Activated naive CD4-positive, alpha-beta T cell treated with anti-CD3 and anti-CD28 coated beads, Interleukin-2, amount 50 U/mL, for 72 hours (primary cell): ENCODE measurements at places on chromosomes 4 and X. TPM values are rescaled to one million over a fixed set of nuclear protein-coding genes. Genes with fewer than 3 reads are reported as not detected.

- DNase-seq, result no peak
Measured at GRCh38 chr4:154390324-154390723, 101.3 kb downstream of the DCHS2 start.

DNA sequence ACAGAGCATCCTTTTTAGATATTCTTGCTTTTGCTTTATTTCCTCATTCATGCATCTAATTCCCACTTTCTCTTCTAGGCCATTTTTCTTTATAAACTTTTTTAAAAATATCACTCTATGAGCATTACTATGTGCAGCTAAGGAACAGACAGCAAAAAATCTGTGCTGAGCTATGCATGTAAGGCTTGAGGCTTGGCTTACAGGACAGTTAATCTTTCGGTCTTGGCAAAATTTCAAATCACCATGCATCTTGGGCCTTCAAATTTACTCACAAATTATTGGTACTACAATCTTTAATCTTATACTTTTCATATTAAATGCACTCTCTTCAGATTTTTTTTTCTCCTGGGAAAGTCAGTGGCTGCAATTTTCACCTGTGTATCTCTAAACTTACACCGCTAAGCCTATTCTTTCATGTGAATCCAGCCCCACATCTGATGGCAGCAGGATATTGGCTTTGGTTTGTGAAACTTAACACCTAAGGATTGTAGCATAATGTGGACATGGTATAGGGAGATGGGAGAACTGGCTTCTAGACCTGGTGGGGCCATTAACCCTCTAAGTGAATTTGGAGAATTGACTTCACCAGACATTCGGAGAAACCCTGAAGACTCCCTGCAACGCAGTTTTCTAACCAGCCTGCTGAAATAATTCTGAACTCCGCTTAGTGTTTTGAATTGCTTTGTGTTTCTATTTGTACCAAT, 278.3 kb downstream of the SPRY1 start:
- no peak for DNase-seq

DNA sequence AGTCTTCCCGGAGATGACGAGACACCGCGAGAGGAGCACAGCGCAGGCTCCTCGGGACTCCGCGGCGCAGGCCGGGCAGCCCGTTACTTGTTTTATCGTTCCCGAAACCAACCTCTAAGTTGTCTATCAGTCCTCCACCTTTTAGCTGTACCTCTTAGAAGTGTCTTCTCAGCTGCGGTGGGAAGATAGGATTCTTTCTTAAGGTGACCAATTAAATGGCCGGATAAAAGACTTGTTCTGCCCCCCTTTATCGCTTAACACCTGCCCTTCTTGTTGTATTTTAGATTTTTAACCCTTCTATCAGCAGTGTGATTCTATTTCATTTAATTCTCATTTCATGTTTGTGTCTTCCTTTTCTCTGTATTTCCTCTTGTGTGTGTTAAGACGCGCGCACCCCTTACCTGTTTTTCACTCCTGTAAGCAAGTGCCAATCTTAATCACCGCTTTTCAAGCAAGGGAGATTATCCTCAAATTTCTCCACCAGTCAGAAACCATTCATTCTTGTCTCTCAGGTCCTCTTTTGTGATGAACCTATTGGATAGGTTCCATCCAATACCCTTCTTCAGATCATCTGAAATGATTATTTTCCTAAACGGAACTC, at the start of gene SLC9B2:
Gene SLC9B2, minus strand, starts transcription at position 15 of the 601 bp plus-strand sequence. CDS start 9,211 bp downstream, outside the sequence.
- peak; percentile 17 for DNase-seq

DNA sequence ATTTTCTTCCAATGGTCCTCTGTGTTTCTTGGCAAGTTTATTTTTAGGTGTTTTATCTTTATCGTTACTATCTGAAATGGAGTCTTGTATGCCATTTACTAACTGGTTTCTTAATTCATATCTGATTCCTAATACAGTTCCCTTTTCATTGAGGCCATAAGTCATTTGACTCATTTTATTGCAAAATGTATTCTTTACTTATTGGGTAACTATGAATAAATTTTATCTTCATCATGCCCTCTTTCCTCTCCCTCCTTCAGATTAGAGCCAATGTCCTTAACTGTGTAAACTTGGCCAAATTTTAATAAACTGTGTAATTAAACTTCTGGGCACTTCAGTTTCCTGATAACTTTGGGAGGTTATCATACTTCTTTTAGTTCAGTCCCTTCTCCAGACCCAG, 19.3 kb upstream of the MSMO1 start:
- DNase-seq, result no peak

GRCh38 chrX:55014897-55015299, 14.7 kb downstream of the APEX2 start:
- DNase-seq, result no peak

GRCh38 chr4:1334579-1334895, 12.5 kb upstream of the UVSSA start:
- DNase-seq, result no peak

DNA sequence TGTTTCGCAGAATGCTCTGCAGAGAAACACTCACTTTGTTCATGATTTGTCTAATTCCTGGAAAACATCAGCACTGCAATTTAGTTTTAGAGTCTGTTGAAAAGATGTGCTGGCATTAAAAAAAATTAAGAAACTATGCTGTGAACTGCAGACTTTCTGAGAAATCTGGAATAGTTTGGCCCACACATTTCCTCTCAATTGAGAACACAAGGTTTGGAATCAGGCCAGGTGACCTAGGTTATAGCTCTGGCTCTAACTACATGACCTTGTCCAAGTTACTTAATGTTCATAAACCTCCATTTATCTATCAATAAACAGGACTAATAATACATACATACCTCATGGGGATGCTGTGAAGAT, 61.4 kb upstream of the ENPEP start:
- no peak for DNase-seq

DNA sequence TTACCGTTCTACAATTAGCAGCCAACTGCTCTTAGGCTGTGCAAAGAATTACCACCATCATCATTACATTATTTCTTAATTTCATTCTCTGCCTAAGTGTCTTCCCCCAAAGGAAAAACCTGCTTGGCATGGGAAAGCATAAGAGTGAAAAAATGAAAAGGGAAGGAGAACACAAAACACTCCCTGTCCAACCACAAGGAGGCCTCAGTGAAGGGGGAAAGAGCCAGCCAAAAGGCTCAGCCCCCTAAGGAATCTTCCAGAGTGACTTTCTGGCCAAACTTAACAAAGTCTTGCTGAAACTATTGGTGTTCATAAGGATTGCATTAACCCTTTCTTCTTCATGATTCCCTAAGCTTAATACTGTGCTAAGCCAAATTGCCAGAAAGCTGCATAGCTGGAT, 287.4 kb downstream of the SMARCA1 start:
- DNase-seq, result no peak

DNA sequence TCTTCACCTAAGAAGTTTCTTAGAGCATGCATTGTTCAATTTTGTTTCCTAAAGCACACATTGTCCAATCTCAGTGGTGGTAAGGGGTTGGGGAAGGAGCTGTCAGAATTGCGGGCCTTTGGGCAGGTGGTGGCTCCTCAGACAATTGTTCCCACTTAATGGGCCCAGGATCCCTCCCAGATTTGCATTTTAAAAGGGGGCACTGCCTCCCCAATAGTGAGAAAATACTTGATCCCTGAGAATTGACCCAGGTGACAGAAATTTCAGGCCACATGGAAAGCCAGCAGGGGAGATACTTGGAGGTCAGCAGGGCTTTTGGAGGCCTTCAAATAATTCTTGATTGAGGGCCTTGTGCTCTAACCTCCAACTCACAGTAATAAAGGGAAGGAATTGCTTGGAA, 217.1 kb downstream of the ZNF674 start:
- no peak for DNase-seq

DNA sequence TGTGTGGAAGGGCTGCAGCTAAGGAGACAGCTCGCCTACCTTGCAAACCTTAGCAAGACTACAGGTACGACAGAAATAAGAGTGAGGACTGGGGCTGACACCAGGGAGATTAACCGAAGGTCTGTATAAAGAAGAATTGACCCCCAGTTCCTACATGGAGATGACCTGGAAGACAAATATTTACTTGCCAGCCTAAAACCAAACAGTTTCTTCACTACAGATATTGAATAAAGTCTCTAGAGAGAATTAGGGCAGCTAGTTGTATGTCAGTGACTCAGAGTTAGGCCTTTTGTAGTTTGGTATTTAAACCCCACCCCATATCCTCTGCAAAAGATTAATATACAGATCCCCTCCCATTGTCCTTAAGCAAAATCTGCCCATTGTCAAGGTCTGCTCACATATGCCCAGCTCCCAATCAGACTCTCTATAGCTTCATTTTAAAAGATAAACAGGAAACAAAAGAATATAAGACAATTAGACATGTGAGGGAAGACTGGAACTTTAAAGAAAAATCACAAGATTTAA, 28.1 kb upstream of the FRMPD3 start:
- DNase-seq, result no peak

DNA sequence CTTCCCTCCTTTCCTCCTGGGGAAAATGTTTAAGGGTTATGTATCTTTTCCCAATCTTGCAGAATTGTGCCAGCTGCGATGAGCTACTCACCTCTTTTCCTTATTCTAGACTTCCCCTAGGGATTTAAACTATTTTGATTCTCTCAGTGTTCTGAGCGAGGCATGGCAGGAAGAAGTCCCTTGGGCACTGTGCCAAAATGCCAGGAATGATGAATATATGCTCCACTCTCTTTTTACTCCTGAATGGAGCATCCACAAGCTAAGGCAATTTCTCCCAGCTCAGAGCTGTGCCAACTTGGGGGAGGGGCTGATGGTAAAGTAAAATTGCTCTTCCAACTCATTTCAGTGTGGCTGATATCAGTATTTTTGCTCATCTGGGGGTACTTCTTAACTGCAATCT, 4.0 kb upstream of the C4orf17 start:
- DNase-seq, result no peak

GRCh38 chr4:4384837-4385236, 2.1 kb upstream of the NSG1 start:
- DNase-seq, result peak; percentile 23

- no peak for DNase-seq
Measured at GRCh38 chr4:168099195-168099594, 6.9 kb downstream of the ANXA10 start.

- no peak for DNase-seq
Measured at GRCh38 chrX:154004315-154004714, 15.4 kb downstream of the IRAK1 start.

DNA sequence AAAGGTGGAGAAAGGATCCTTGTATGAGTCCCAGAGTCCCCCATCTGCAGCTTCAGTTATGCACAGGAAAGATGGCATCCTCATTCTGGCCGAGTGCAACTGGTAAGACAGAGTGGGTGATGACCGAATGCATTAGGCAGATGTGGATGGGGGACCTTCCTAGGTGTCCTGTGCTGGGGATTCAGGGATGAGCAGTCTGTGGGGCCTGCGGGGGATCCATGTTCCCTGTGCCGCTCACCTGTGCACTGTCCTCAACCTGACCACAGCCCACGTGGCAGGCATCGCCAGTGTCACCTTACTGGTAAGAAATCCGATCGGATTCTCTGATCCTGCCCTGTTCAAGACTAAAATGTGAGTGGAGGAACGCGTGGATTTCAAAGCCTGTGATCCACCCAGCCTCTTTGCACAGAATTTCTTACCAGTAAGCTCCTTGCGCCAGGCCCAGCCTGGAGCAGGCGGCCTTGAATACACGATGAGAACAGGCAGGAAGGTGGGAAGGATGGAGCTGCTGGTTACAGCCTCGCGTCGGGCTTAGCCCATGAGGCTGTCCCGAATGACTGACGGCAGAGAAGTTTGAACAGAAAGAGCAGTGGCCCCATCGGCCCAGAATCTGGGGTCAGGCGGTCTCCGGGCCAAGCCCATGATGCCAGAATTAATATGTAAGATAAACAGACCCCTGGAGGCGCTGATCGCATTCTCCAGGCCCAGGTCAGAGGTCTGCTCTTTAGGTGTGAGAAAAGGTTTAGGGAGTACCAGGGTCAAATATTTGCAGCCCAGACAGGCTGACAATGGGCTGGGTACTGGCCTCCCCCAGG, 56.5 kb downstream of the CPZ start:
- peak; percentile 21 for DNase-seq

DNA sequence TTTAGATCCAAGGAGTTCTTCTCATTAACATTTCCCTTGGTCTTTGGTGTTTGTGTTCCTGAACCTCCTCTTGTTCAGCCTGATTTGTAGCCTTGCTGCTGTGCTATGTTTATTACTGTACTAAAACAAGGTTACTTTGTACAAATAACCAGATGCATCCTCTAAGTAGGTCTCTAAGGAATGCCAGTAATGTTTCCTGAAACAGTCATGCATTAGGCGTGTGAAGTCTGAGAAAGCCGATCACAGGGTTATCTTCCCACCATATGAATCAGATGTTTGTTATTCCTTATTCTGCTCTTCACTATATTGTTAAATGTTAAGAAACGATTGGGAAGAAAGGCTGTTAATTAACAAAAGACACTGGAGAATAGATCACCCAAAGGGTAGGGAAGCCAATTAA, 66.9 kb downstream of the GALNTL6 start:
- DNase-seq, result no peak

DNA sequence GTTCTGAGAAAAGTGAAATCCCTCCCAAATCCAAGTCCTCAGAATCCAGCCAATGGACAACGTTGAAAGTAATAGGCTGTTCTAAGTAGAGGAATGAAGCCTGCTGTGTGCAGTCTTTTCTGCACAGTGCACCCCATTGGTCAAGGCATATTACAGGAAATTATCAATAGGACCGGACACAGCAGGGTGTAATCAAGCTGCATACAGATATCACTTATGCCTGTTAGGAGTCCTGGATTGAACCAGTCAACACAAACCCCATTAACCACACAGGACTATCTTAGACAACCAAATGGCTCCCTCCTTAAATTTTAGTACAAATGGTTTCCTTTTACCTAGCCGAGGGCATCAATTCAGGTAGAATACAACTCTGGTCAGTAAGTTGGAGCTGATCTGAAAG, 34.2 kb upstream of the MAGEA8 start:
- DNase-seq, result no peak

DNA sequence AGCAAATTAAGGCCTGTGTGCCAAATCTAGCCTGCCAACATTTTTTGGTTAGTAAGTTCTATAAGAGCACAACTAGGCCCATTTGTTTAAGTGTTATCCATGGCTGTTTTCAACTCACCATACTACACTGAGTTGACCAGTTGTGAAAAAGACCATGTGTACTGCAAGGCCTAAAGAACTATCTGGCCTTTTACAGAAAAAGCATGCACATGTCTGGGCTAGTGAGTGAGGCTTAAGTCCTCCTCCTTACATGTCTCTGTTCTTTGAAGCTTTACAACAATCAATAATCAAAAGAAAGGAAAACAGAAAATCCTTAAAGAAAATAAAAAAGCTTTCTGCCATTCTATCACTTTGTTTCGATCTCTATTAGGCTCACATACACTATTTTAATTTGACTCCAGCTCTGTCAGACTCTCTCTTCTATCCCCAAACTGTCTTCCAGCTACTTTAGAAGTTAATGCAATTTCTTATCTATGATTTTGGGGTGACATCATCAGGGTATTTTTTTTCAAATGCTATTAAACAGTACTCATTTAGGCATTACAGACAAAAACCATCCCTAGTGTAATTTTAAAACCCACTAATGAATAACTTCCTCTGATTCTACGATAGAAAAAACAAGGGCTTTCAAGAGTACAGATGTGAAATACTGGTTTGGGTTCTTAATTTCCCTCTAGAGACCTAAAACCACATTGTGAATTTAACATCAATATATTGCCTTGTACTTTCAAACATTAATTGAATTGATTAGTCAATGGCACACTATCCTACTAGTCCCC, 161.8 kb downstream of the MAB21L2 start:
- DNase-seq, result no peak

The LUZP4 gene
- not detected for total RNA-seq

The RPS6KA6 gene
- total RNA-seq, result 0.07 TPM

The HSFX1 gene
- total RNA-seq, result 0.72 TPM

The KLB gene
- not detected for total RNA-seq

The TNMD gene
- total RNA-seq, result not detected

The EPGN gene
- not detected for total RNA-seq

The ANXA3 gene
- 6.9 TPM for total RNA-seq

The USP51 gene
- 1.9 TPM for total RNA-seq

The DNAAF6 gene
- not detected for total RNA-seq

The ARX gene
- not detected for total RNA-seq

The TEX13D gene
- 0.18 TPM for total RNA-seq

The HPSE gene
- 17.4 TPM for total RNA-seq
